Caki2 (cell line): ENCODE measurements at places on chromosomes 4 and X.

- no peak for DNase-seq
These were observed 152.7 kb downstream of the ANTXR2 start for GRCh38 chr4:79920163-79920853.

DNA sequence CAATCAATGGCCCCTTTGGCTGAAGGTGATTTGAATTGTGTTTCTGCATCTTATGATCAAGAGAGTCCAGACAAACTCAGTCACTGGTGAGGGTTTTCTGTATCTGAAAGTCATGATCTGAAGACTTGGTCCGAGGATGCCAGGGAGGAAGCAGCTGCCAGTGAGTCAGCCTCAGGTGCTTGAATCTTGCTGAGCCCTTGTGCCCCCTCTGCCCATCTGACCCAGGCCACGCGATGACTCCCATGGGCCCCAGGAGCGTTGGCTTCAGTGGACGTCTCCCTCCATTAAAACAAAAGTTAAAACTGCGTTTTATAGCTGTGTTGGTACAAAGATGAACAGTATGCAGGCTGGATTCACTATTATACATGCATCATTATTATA lies 62.0 kb downstream of the HTRA3 start:
- DNase-seq = no peak

- DNase-seq = no peak
These were observed 38.7 kb downstream of the RAI2 start for GRCh38 chrX:17822351-17822750.

- DNase-seq = peak; percentile 89
These were observed 39.1 kb upstream of the TMEM184C start for GRCh38 chr4:147578051-147578476.

- peak; percentile 54 for DNase-seq
These were observed 47.8 kb upstream of the CRMP1 start for GRCh38 chr4:5940470-5941203.

DNA sequence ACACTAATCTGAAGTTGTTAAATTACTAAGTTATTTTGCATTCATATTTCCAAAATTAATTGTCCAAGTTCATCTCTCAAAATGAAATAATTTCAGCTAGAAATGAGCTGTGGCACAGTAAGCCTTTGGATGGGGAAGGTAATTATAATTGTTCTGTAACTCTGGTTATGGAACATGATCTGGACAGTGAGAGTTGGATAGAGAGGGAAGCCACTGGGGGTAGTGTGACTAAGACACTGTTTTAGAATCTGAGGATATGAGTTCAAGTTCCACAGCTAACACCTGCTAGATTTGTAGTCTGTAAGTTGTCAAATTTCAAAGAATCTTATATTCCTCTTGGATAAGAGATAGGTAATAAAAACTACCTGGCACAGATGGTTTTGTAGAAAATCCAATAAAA lies 49.5 kb downstream of the DMD start:
- no peak for DNase-seq

DNA sequence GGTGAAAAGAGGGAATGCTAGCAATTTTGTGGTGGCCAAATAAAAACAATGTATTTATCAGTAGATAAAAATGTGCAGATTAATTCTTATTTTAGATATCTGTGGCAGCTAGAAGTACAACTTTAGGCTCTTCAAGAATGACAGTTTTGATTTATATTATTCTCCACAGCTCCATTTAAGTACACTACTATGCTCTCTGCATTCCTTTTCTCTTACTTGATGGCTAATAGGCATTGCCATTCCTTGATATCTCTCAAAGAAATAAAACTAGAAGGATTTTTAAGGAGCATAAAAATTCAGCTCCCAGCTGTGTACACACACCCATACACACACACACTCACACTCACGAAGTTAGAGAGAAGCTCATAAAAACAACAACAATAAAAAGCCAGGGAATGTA lies 59.4 kb upstream of the H2AZ1 start:
- DNase-seq = no peak

- DNase-seq = no peak
These were observed 282.7 kb downstream of the PTTG2 start for GRCh38 chr4:38242822-38243387.

- DNase-seq = no peak
These were observed 56.6 kb downstream of the INTS12 start for GRCh38 chr4:105651884-105652283.

- DNase-seq = no peak
These were observed 41.5 kb upstream of the ZXDA start for GRCh38 chrX:57951666-57952319.

DNA sequence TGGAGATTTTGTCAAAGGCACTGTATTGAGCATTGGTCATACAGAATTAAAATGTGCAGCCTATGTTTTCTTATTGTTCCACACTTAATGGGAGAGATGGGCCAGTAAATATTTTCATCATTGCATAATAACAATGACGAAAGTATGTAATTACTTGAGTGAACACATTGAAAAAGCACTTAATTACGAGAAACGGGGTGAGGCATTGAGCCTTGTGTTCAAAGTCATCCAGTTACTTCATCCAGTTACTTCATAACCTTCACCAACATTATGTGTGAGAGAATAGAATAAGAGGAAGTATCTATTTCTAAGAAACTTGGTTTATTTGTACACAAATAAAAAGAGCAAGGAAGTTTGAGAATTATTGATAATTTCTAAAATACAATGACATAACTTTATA lies 1427.0 kb downstream of the ADGRL3 start:
- no peak for DNase-seq

DNA sequence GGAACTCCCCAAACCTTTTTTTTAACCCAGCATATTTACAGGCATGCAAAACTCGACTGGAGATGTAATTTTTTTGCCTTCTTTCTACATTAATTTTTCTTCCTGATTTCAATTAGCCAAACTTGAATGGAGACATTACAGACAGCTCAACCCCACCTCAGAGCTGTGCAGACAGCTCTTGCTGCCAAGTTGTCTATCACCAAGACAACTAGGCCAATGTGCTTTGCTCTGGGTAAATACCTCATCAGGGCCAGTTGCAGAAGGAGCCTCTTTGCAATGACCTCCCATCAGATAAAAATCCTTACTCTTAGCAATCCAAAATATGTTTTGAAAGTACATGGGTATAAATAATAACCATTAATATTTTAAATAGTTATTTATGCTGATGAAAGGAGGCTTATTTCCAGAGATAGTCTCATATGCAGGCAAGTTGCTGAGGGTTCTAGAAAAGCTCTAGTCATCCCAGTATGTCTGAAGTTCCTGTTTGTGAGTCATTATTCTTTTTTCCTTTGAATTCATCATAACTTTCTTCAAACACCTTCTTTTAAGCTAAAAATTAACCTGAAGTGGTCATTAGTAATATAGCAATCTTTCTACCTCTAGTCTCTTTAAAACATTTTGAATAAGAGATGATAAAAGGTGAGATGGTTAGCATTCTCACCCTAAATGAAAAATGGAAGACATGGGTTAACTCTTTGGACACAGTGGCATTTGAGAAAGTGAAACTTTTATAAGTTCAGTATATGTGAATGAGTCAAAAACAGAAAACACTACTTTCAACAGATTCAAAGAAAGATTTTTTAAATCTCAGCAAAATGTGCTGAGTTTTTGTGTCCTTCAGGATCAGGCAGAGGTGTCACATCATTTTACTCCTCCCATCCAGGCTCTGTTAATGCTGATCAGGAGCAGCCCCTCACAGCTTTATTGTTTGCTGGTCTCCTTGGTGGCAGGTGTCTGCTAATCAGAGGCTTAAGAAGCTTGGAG lies 475.5 kb upstream of the FGF16 start:
- no peak for DNase-seq

DNA sequence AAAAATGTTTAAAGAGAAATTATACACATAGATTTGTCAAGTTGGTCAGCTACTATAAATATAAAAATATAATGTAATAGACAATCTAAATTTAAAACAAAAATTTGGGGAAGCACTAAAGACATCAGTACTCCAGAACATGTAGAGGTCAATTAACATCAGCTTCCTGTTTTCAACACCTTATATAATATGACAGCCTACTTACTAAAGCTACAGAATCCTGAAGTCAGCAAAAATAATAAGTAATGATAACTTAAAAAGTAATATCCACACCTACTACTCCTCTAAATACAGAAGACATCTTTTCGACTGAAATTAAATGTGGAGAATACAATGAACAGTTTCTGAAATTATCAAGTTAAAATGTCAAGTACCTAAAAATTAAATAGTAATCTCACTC lies 118.6 kb downstream of the LRBA start:
- no peak for DNase-seq

- DNase-seq = peak; percentile 79
These were observed 9.0 kb downstream of the PDGFC start for GRCh38 chr4:156962528-156962974.

DNA sequence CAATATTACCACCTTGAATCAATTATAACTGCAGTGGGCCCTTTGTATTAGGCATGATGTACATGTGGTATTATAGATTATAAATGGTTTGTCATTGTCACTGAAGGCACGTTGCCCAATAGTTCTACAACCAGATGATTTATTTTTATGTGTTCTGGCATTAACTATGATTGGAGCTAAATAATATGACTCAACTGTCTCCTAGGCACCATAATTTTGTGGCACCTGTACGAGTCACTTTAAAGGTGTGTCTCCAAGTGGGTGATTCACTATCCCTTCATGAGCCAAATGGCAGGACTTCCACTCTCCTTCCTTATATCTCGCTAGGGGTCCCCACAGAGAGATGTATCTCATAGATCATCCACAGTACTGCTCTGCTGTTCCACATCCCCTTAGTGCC lies 6.1 kb upstream of the SMPX start:
- no peak for DNase-seq

GRCh38 chr4:55742655-55743202 lies 76.9 kb upstream of the EXOC1L start:
- no peak for DNase-seq

DNA sequence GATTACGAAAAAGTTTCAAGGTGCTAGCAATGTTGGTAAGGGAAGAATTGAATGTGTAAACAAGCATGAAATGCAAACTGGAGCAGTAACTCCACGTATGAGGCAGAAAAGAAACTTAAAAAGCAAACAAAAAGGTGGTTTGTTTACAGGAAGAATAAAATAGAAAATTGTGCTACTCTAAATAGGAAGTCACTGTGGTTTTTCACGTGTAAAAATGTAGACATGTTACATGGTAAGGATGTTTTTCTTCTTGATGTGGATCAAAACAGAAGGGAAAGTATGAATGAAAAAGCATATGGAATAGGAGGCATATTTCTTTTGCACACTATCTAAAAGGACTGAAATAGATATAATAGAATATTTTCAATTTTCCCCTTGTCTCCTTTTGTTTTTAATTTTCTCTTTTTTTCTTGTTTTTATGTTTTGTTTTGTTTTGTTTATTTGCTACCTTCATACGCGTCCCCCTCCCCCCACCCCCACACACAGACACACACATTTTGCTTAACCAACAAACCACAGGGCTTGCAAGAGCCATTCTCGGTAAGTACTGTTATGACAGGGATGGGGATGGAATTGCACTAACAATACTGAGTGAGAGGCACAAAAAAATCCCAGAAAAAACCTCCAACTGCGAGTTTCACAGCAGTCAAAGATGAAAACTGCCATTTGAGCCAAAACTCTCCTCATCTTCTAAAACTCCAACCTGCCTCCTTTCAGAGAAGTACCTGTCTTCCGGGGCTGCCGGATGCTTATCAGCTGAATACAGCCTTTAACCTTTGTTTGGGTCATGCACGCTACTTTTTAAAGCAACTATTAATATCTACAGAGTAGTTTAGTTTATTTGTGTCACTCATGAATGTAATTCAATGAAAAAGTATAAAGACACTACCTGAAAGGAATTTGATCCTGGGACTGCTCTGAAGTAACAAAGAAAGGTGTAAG lies 135.8 kb downstream of the IL15 start:
- no peak for DNase-seq
